NCI-H226 (cell line): ENCODE measurements at places on chromosomes 16 and 17.
A peak's percentile ranks its signal among the peaks of the same experiment; 100 is the strongest.

DNA sequence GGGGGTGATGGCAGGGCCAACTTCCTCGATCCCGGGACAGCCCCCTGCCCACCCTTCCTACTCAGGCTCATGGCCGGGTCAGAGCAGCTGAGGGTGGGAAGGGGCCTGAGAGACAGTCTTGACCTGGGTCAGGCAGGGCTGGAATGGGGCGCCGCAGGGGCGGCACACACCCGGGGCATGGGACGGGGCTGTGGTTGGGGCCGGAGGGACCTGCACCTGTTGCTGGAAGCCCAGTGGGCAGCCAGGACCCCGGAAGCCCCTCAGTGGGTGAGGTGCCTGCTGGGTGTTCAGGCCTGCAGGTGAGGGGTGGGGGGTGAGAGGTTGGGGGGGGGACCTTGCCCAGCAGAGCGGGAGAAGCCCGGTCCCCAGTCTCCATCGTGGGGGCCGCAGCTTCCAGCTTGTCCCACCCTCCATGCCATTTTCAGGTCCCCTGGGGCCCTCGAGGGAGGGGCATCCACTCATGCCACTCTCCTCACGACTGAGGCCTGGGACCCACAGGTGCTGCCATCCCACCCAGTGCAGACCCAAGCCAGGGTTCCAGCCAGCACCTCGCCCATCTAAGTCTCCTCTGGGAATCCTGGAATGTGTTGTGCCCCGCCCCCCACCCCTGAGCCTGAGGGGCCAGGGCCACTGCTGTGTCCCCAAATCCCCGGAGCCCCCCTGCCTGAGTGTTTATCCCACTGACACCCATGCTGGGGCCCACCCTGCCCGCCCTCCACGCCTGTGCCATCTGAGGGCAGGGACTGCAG is 43.4 kb upstream of the ACSF3 start:
- DNase-seq, result no peak

- peak; percentile 74 for DNase-seq
These were observed at the start of gene SPG7 for GRCh38 chr16:89507834-89508590. Gene SPG7 (plus strand): TSS chr16:89508403. CDS start chr16:89508418, 15 bp downstream.

DNA sequence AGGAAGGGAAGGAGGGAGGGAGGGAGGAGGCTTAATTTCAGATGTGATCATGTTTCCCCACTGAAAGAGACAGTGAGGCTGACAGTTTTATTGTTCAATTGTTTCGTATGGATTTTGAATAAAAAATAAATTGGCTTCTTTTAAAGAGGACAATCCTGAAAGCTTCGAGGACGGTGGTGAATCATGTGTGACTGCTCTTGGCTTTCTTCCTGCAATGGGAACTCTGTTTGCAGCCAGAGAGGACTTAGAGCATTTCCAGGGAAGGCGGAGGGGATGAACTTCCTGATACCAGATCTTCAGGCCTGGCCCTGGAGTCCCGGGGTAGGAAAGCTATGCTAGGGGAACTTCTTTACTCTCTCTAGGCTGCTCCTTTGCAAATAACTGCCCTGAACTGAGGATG is 72.8 kb upstream of the C16orf82 start:
- no peak for DNase-seq

- no peak for DNase-seq
These were observed 631 bp downstream of the CDH3 start for GRCh38 chr16:68645494-68646388.

DNA sequence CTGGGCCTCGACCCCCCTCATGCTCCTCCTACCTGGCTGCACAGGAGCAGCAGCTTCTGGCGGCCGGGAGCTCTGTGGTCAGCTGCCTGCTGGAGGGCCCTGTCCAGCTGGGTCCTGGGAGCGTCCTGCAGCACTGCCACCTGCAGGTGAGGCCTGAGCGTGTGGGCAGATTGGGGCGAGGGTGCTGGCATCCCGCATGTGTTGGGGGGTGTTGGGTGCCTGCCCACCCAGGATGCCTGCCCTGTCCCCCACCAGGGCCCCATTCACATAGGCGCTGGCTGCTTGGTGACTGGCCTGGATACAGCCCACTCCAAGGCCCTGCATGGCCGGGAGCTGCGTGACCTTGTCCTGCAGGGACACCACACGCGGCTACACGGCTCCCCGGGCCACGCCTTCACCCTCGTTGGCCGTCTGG is 16.5 kb downstream of the FCSK start:
- peak; percentile 15 for DNase-seq

GRCh38 chr17:34598161-34598776 is 18.9 kb downstream of the TMEM132E start:
- no peak for DNase-seq

DNA sequence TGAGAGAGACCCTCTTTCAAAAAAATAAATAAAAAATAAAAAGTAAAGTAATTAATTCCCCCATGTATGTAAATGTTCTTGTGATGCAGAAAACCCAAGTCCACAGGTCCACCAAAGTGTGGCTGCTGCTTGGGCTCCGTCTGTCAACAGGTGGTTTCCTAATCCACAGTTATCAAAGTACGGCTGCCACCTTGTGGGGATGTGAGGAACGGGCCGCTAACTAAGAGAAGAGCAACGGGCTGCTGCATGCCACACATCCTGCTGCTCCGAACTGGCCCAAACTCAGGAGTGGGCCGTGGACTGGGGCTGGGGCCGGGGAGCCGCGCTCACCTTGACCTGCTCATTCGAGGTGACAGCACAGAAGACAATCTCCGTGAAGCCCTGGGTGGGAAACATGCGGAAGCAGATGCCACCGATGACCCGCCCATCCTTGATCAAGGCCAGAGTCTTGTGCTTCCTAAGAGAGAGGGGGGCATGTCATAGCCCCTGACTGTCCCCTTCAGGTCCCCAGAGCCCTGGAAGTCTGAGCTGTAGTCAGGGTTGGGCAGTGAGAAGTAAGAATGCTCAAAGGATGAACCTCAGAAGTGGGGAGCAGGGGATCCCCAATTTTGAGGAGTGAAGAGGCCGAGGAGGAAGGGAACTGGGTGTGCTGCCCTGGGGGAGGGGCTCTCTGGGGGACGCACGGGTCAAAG is 4.3 kb downstream of the KAT2A start:
- DNase-seq, result peak; percentile 56

- DNase-seq, result peak; percentile 26
These were observed 5.8 kb downstream of the TMEM92 start for GRCh38 chr17:50280068-50280467.

GRCh38 chr17:3015890-3016289 is 47.5 kb downstream of the OR1D5 start:
- peak; percentile 33 for DNase-seq

- peak; percentile 22 for DNase-seq
These were observed 11.1 kb upstream of the CHMP6 start for GRCh38 chr17:80980397-80981061.

DNA sequence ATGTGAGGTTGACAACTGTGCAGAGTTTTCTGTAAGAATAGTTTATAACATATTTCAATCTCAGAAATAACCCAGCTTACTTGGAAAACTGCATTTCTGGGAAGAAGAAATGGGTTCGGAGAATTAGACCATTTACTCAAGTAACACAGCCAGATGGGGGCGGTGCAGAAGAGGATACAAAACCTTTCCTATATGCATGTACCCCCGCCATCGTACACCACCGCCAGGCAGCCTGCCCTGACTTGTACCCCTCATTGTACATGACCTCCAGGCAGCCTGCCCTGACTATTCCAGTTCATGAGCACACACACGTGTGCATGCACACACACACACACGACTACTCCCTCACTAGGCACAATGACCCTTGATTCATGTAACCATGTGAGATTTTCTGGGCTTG is 154.0 kb downstream of the C16orf78 start:
- no peak for DNase-seq

DNA sequence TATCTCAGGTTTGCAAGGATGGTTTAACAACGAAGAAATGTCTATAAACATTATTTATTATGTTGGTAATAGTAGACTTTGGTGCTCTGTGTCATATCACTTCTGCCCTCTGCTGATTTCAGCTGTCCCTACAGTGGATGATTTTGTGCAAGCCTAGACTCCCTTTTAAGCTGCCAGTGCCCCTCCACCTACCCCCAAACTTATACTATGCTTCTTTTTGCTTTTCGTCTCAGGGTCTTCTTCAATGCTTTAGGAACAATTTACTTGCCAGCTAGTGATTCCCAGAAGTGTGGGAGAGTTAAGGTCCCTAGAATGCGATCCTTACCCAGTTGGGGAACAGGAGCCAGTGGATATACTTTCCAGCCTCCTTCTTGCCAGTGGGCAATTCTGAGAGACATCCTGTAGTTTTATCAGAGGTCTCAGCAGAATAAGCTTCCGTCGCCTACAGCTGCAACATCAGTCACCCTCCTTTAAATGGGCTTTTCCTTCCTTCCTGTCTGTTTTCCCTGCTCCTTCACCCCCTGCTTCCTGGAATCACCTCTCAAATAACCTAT is 4.1 kb downstream of the ICAM2 start:
- no peak for DNase-seq

GRCh38 chr16:8963010-8963820 is 491 bp downstream of the USP7 start:
- no peak for DNase-seq

DNA sequence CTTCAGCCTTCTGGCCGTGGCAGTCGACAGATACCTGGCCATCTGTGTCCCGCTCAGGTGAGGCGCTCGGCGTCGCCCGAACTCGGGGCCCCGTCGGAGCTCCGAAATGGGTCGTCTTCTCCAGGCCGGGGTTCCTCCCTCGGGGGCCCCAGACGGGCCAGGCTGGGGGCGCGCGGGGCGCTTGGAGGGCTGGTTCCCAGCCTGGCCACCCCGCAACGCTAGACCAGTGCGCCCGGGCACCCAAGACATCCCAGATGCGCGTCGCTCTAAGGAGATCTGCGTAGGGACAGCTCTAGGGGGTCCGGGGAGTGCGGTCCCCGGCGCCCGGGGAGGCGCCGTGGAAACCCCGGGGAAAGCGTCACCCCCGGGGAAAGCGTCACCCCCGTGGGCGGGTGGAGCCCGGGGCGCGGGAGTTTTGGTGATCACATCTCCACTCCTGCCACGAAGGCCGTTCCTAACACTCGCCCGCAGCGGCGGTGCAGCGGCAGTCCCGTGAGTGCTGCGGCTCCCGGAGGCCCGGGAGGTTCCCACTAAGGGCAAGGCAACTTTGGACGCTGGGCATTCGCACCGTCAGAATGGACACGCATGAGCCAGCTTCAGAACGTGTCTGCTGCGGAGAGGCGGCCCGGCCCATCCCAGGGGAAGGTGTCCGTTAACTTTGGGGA is 729 bp downstream of the ADORA2B start:
- DNase-seq, result no peak

DNA sequence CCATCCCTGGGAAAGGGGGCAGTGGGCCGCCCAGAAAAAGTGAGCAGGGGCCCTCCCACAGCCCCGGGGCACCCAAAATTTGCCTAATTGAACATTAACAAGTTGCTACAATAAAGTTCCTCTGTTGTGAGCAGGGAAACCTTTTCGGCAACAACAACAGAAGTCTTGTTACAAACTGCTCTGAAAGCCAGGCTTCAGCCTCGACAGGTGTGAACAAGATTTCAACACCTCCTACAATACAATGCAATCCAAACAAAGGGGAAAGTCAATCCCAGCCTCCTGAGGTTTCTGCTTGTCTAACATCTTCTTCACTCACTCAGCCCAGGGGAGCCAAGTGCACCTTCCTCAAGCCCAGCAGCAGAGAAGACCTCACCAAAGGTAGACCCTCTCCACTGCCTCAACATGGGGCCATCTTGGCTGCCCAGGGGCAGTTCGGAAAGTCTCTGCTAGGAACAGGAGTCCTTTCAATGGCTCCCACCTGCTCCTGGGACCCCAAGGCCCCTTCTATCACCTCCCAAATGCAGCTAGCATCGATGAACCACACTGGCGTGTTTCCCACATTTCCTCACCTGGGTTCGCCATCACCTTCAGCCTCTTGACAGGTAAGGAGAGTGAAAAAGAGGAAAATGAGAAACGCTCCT is 19.1 kb downstream of the ZFHX3 start:
- DNase-seq, result no peak

DNA sequence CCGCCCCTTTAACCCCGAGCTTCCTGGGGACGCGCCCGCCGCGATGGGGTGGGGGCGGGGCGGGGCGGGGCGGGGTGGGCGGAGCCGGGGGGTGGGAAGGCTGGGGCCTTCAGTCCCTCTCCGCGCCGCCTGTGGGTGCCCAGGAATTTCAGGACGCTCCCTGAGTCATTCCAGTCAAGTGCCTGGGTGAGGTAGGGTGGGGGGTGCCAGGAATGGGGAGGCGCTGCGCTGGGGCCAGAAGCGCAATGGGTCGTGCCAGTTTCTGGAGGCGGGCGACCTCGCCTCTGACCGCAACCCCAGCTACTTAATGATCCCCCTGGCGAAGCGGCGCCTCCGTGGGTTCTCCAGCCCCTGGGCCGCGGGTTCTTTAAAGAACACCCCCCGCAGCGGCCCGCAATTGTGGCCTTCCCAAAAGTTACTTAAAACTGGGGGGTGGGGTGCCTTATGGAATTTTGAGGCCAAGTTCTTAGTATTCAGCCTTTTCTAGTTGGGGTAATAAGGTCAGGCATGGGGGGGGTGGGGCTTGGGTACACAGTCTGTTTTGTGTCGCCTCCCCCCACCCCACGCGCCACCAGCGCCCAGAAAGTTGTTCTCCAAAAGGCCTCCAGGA is 826 bp upstream of the GSE1 start:
- peak; percentile 96 for DNase-seq

- no peak for DNase-seq
These were observed 20.2 kb downstream of the TOM1L1 start for GRCh38 chr17:54920819-54921218.

DNA sequence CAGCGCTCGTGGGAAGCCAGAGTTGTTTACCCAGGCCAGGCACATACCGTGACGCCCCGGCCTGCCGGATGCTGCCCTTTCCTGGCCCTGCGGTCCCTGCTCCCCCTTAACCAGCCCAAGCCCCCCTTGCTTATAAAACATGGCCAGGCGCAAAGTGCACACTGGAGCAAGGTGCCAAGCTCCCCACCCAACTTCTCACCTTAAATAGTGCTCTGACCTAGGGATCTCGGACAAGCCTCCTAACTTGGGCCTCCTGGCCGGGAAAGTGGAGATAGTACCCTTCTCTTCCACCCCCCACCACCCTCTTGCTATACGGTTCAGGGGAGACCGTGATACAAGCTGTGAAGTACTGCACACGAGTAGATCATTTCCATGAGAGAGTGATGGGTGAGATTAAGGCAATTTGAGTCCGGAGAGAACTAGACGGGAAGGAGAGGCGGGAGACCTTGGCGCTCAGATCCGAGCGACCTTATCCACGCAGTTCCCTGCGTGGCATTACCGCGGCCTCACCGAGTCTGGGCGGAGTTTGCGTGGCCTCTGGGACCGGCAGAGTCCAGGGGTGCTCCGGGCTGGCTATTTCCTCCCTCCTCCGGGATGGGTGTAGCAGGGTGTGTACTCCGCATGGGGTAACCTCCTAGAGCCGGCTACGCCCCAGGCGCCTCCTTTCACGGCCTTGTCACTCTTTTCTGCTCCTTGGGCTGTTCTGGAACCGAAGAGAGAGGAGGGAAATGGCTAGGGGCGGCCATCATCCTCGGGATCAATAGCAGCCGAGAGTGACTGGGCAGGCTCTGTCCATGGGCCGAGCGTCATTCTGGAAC is 4.4 kb upstream of the LHX1 start:
- no peak for DNase-seq

DNA sequence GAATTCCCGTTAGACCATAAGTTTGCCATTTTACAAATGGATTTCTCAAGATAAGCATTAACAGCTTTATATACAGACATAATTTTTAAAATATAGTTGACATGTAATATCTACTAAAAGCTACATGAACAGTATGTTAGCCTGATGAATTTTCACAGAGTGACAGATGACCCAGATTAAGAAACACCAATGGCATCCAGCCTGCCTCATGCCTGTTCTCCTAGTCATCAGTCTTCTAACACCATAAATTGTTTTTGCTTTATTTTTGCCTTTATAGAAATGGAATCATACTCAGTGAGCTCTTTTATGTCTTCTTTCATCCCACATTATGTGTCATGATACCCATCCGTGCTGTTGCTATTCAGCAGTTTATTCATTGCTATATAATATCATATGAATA is 80.0 kb downstream of the ATF7IP2 start:
- DNase-seq, result no peak
